Panc1 (cell line): ENCODE measurements at places on chromosomes 3 and 15. TPM values are rescaled to one million over a fixed set of nuclear protein-coding genes. Genes with fewer than 3 reads are reported as not detected.

Gene NMNAT3
- total RNA-seq: 1.9 TPM

Gene LRTM1
- total RNA-seq: not detected

Gene ERICH6
- total RNA-seq: 0.28 TPM

DNA sequence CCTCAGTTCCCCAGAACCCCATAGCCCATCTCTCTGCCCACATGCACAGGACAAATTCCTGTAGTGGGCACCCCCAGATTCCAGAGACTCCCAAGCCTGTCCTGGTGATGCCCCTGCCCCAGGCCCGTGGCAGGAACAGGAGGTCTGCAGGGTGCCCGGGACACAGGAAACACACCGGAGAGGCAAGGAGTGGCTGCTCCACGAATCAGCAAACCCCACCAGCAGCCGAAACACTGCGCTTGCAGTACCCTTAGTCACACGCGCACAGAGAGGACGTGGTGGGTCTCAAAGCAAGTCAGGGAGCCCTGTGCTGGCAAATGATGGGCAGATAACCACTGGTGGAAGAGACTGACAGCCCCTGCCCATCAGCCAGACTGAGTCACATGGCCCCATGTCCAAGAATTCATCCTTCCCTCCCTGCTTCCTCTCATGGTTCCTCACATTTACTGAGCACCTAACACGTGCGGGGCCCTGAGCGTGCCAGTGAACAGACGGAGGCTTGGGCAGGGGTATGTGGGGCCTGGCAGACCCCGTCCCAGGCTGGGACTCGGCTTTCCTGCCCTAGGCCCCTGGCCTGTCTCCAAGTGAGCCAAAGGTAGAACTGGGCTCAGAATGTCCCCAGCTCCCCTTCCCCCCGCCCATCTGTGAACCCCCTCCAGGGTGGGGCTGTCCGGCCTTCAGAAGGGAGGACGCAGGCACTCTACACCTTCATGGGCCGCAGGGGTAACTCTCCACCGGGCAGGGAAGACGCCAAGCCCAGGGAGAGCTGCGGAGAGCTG lies 130.4 kb upstream of the IQSEC1 start:
- no peak overlapping the region for H3K4me3 ChIP-seq
- no peaks in the 10 kb centered on the region for H3K4me1 ChIP-seq
- no peak overlapping the region for H3K27ac ChIP-seq
- no peak for DNase-seq

- no peak for DNase-seq
- H3K4me1 ChIP-seq: no peaks in the 10 kb centered on the region
- H3K36me3 ChIP-seq: no peaks in the 10 kb centered on the region
- no peaks in the 10 kb centered on the region for H3K27me3 ChIP-seq
Measured at GRCh38 chr3:23395115-23395514, 192.0 kb downstream of the UBE2E2 start.

GRCh38 chr3:176623468-176624150 lies 573.7 kb downstream of the TBL1XR1 start:
- H3K4me3 ChIP-seq: no peak overlapping the region
- H3K4me1 ChIP-seq: no peaks in the 10 kb centered on the region
- H3K27me3 ChIP-seq: no peaks in the 10 kb centered on the region
- H3K36me3 ChIP-seq: no peaks in the 10 kb centered on the region
- DNase-seq: no peak

GRCh38 chr15:66883284-66883911 lies 181.4 kb downstream of the SMAD6 start:
- no peak overlapping the region for H3K4me3 ChIP-seq
- peak; percentile 99 for DNase-seq
- H3K27me3 ChIP-seq: no peaks in the 10 kb centered on the region
- H3K4me1 ChIP-seq: peaks cover 60% of the 10 kb centered on the region
- H3K27ac ChIP-seq: peak overlapping the region; percentile 98

GRCh38 chr3:165346503-165346902 lies 150.3 kb upstream of the SLITRK3 start:
- H3K27me3 ChIP-seq: no peaks in the 10 kb centered on the region
- no peak for DNase-seq
- H3K36me3 ChIP-seq: no peaks in the 10 kb centered on the region
- no peak overlapping the region for H3K4me3 ChIP-seq
- H3K27ac ChIP-seq: no peak overlapping the region

DNA sequence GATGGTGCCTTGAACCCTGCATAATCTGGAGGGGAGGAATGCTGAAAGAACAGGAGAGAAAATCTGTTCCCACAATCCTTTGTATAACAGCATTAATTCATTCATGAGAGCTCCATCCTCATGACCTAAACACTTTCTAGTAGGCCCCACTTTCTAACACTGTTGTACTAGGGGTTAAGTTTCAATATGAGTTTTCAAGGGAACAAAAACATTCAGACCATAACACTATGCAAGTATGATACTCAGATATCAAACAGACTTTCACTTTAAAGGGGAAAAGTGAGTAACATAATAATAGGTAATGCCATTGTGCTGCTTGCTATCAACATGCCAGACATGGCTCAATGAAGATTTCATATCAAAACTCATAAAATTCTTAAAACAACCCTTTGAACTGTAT lies 32.4 kb upstream of the PLSCR2 start:
- no peak for DNase-seq
- no peak overlapping the region for H3K4me3 ChIP-seq
- no peaks in the 10 kb centered on the region for H3K27me3 ChIP-seq
- H3K4me1 ChIP-seq: peaks cover 7% of the 10 kb centered on the region; the same call in 1 of the 2 replicates
- H3K36me3 ChIP-seq: no peaks in the 10 kb centered on the region

DNA sequence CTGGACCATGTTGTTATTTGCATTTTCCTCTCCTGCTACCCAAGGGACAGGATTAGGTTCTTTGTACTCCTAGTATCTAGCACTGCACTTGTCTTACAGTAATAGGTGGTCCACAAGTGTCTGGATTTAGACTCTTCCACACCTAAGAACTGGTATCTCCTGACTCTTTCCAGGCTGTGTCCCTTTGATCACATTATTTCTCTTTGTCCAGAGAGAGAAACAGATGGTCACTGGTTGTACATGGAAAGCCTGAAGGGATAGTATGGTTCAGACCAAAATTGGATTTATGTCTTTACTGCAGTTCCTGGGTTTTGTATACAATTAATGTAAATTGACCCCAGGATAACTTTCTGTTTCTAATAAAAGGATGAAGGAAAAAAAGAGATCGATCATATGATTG lies 64.0 kb downstream of the PDE8A start:
- no peaks in the 10 kb centered on the region for H3K27me3 ChIP-seq
- H3K27ac ChIP-seq: no peak overlapping the region
- H3K4me3 ChIP-seq: no peak overlapping the region
- no peaks in the 10 kb centered on the region for H3K36me3 ChIP-seq
- peaks cover 14% of the 10 kb centered on the region for H3K4me1 ChIP-seq
- DNase-seq: no peak

DNA sequence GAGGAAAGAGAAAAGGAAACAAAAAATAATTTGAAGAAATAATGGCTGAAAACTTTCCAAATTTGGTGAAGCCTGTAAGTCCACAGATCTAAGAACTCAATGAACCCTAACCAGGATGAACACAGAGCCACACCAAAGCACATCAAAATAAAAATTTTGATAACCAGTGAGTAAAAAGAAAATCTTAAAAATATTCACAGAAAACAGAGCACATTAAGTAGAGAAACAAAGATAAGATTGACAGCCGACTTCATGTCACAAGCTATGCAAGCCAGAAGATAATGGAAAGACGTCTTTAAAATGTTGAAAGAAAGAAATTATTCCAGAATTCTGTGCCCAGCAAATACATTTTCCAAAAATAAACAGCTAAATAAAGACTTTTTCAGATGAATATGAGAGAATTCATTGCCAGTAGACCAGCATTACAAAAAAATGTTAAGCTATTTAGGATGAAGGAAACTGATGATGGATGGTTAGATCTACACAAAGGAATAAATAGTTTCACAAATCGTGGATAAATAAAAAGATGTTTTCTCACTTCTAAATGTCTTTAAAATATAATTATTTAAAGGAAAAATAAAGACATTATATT lies 140.2 kb upstream of the SKOR1 start:
- no peaks in the 10 kb centered on the region for H3K36me3 ChIP-seq
- H3K4me3 ChIP-seq: no peak overlapping the region
- H3K27ac ChIP-seq: no peak overlapping the region
- H3K27me3 ChIP-seq: no peaks in the 10 kb centered on the region
- no peak for DNase-seq

DNA sequence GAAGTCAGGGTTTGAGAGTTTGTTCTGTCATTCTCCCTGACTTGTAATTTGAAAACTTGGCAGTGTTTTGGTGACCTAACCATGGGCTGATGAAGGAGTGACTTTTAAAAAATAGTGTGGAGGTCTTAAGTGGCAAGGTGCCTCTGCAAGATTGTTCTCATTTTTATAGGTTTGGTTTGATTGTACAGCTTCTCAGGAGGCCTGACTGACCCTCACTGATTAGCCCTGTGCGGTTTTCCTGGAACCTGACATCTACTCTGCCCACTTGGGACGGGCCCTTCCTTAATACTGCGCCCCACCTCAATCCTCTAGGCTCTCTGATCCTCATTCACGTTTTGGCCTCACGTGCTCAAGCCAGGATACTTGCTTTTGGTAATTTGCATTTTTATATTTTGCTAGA lies 2.8 kb downstream of the UBE2E1 start:
- H3K4me3 ChIP-seq: peak overlapping the region; percentile 63
- no peaks in the 10 kb centered on the region for H3K27me3 ChIP-seq
- H3K4me1 ChIP-seq: peaks cover 39% of the 10 kb centered on the region
- peak overlapping the region; percentile 96 for H3K27ac ChIP-seq
- no peak for DNase-seq
- peaks cover 8% of the 10 kb centered on the region; the same call in 1 of the 2 replicates for H3K36me3 ChIP-seq

DNA sequence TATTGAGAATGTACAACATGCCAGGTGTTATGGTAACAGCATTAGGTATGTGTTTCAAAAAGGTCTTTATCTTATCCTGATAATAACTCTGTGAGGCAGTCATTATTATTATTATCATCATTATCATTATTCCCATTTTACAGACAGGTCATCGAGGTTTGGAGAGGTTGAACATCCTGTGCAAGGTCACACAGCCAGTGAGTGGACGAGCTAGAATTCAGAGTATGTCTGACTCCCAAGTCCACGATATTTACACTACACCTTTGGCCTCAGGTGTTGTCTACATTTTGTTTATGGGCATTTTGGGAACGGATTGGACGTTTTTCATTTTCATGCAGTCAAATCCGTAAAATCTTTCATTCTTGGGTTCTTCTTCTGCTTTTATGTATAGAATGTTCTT lies 24.0 kb downstream of the GLDN start:
- H3K27me3 ChIP-seq: no peaks in the 10 kb centered on the region; the same call in 1 of the 2 replicates
- H3K27ac ChIP-seq: no peak overlapping the region
- no peak for DNase-seq
- no peaks in the 10 kb centered on the region for H3K36me3 ChIP-seq
- H3K4me3 ChIP-seq: no peak overlapping the region
- no peaks in the 10 kb centered on the region for H3K4me1 ChIP-seq

- no peak for DNase-seq
- no peaks in the 10 kb centered on the region for H3K27me3 ChIP-seq
- H3K4me1 ChIP-seq: no peaks in the 10 kb centered on the region
- no peaks in the 10 kb centered on the region for H3K36me3 ChIP-seq
Measured at GRCh38 chr15:81504170-81504905, 130.3 kb upstream of the TMC3 start.

- no peak overlapping the region for H3K4me3 ChIP-seq
- H3K36me3 ChIP-seq: no peaks in the 10 kb centered on the region
- H3K27me3 ChIP-seq: no peaks in the 10 kb centered on the region
- H3K4me1 ChIP-seq: no peaks in the 10 kb centered on the region
Measured at GRCh38 chr3:3552761-3553160, 246.5 kb upstream of the LRRN1 start.

- H3K27me3 ChIP-seq: 0 out of 2 replicates have a peak, but pooled peaks cover 2% of the 10 kb centered on the region
- H3K36me3 ChIP-seq: no peaks in the 10 kb centered on the region
- no peak overlapping the region for H3K4me3 ChIP-seq
- no peaks in the 10 kb centered on the region for H3K4me1 ChIP-seq
- no peak overlapping the region for H3K27ac ChIP-seq
Measured at GRCh38 chr15:86016750-86017149, 62.9 kb upstream of the AGBL1 start.

DNA sequence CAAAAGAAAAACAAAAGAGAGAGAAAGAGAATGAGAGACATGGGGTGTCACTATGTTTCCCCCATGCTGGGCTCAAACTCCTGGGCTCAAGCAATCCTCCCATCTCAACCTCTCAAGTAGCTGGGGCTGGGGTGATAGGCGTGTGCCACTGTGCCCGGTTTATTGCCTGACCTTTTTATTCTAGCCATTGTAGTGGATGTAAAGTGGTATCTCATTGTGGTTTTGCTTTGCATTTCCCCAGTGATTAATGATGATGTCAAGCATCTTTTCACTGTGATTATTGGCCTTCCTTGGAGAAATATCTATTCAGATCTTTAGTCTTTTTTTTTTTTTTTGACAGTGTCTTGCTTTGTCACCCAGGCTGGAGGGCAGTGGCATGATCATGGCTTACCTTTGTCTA lies 37.7 kb upstream of the GK5 start:
- DNase-seq: no peak
- no peak overlapping the region for H3K27ac ChIP-seq
- no peaks in the 10 kb centered on the region for H3K36me3 ChIP-seq
- no peaks in the 10 kb centered on the region for H3K4me1 ChIP-seq

DNA sequence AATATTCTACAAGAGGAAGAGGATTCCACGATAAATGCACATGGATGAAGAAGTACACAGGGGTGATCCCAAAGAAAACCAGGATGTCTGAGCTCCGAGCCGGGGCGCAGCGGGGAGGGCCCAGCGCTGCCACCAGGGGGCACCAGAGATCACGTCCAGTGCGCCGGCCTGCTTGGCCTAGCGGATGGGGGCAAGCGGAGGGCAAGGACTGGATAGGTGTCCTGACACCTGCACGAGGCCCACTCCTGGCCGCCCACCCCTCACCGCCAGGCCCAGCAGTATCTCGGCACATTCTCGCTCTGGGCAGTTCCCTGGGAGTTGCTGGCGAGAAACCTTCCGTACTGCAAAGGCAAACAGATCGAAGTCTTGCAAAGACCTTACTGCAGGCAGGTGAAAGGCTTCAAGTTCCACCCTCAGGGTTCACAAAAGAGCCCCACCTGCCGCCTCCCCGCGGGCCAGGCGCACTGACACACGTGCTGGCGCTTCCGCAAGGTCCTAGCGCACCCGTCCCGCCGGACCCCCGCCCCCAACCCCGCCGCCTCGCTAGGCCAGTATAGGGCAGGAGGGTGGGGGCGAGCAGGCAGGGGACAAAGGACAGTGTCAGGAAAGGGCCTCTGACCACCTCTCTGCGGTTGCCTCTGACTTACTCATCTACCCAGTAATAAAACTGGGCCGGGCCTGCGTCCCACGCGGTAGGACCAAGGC lies 3.3 kb downstream of the ANKRD63 start:
- no peak overlapping the region for H3K4me3 ChIP-seq
- no peak overlapping the region for H3K27ac ChIP-seq
- H3K36me3 ChIP-seq: no peaks in the 10 kb centered on the region
- DNase-seq: peak; percentile 24
